ENCODE measurements at places on chromosomes 2 and 18.

DNA sequence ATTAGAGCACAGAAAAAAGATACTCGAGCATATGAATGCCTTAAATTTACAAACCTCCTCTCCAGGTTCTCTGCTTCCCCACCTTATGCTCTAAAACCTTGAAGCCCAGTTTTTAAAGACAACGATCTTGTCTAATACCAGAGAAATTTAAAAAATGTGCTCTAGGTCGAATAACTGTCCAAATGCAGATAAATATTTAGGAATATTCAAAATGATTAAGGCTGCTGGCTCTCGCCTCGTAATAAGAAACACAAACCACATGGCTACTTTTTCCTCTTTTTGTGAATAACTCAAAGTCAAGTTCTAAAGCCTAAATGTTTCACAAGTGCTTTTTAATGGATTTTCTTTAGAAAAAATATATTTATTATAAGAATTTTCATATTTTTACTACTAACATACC lies 101.3 kb downstream of the SATB2 start:
- DNase-seq, result no peak

- no peak for DNase-seq
Measured at GRCh38 chr18:48941672-48942071, 9.1 kb downstream of the SMAD7 start.

- peak; percentile 63 for DNase-seq
Measured at GRCh38 chr18:35407871-35408481, 30.8 kb upstream of the ZNF396 start.

DNA sequence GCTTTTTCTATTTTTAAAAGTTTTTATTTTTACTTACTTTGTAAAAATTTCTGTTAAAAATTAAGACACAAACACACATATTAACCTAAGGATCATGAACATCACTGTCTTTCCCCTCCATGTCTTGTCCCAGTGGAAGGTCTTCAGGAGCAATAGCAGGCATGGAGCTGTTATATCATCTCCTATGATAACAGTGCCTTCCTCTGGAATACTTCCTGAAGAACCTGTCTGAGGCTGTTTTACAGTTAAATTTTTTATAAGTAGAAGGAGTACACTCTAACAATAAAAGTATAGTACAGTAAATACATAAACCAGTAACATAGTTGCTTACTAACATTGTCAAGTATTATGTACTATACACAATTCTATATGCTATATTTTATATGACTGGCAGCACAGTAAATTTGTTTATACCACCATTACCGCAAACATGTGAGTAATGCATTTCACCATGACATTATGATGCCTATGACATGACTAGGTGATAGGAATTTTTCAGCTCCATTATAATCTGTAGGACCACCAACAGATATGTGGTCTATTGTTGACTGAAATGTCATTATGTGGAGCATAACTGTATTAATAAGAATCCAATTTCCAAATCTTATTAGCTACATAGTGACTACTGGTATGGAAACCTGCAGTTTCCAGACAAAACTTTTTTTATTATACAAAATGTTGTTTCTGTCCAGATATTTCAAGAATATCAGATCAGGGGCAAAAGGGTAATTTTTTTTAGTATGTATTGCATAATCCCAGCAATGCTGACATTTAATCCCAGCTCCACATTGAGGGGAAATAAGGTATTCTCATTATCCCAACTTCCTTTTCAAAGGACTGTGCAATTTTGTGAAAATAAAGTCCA lies 337.2 kb upstream of the SLC39A10 start:
- DNase-seq, result no peak

- no peak for DNase-seq
Measured at GRCh38 chr18:59718464-59719157, 21.4 kb upstream of the CCBE1 start.

GRCh38 chr18:74577019-74577418 lies 20.7 kb upstream of the ZNF407 start:
- DNase-seq, result no peak

DNA sequence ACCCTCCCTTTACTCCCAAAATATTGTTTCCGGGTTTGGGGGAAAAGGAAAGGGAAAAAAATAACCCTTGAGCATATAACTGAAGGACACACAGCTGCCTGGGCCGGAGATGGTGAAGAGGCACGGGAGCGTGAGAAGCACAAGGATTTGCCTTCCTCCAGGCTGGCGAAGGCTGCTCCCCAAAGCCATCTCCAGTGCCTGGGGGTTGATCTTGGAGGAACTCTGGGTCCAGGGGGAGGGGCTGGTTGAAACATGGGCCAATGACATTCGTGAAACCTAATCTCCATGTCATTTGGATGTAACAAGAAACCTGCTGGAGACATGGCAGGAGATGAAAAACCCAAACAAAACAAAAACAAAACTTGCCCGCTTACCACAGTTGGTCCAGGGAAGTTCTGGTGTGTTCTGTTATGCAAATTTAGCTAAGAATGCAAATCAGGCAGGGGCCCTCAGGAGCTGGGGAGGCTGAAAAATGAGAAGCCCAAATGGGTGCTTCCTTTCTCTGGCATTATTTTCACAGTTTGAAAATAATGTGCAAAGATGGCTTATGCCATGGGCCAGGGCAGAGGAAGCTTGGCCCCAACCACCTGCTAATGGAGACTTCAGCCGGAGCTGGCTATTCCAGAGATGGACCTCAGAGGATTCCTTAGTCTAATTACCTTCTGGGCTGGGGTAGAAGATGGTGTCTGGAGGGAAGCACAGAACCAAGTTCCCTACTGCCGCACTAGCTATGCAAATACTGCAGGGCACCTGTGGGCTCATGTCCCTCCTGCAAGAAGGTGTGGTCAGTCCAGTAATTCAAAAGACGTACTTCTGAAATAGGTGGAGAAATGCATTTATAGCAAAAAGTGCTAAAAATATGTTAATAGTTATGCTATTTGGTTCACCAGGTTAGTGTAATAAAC lies 180.9 kb downstream of the BCL2 start:
- no peak for DNase-seq

GRCh38 chr2:60707750-60708371 lies 48.2 kb upstream of the PAPOLG start:
- DNase-seq, result peak; percentile 10

DNA sequence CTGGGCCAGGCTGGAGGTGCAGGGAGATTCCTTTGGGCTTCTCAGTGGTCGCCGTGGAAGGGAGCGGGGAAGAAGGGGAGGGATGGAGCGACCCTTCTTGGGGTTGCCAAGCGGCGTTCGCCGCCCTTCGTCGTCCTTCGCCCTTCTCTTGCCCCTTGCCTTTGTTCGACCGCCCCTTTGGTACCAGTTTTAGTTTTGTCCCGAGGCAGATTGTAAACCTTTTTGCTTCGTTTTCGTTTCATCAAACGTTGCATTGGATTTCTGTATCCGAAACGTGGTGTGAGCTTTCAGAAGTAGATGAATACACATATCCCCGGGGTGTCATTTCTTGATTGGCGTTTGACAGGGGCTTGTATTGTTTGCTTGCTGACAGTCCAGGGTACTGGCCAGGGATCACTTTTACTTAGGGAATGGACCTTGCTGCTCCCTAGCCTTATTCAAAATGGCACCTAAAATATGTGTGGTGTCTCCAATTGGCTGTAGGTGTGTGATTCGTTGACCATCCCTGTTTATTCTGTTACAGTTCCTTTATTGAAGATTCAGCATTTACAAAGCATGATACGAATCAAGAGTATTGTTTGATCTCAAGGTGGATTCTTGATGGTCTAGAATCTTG lies 788 bp downstream of the USP14 start:
- DNase-seq, result no peak

DNA sequence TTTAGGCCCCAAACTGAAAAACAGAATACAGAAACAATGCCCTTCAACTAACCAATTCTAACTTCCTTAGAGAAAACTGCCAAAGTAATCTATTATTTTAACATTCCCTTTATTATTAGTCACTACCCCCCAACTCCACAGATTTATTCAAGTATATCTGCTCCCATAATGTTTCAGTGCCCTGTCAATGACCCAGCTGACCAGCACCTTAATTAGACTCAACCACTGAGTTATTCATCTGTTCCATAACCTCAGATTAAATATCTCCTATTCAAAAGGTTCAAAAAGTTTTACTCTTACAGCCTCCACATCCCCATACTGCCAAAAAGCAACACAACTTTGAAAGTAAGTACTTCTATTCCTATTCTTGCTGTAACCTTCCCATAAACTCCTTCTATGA lies 202.4 kb downstream of the EXOC6B start:
- DNase-seq, result no peak

DNA sequence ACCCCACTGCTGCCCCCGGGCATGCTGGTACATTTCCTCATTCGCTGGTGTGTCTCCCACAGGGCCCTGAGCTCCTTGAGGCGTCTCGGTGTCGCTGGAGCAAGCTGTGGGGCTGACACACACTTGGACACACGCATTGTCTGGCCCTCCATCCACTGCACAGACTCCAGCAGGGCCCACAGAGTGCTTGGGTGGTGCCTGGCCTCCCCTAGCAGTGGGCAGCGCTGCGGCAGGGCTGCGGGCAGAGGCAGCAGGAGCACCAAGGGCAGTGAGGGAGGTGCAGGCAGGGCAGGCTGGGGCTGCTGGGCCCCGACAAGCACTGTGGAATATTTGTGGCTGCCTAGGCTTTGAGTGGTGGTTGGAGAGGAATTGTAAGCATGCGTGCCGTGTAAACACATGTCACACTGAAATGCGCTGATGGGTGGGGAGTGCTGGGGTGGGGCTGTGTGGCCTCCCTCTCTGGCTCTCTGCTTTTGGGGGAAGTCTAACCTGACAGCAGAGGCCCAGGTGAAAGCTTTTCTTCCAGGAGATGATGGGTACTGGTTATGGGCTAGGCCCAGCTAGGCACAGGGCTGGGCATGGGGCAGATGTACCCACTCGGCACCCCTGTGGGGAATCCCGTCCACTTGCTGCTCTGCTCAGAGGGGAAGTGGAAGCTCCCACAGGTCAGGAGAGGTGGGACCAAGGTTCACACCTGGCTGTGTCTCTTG lies 55.5 kb upstream of the HS6ST1 start:
- DNase-seq, result no peak

DNA sequence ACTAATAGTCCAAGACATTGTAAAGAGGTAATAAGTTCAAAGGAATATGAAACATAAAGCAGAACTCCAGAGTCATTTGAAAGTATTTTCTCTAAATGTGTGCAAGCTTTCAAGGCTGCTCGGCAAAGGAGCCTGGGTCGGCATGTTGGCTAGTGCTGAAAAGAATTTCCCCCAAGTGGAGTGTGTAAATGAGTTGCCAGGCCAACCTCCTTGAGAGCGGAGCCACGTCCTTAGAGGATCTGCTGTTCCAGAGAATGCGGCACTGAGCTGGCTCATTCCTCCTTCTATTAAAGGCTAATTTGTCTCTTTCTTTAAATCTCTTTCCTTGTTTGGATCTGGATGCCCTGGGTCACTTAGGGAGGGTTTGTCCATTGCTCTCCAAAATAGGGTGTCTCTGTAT lies 127.5 kb downstream of the RDH14 start:
- DNase-seq, result no peak

GRCh38 chr2:217529271-217529670 lies 473.5 kb downstream of the TNS1 start:
- DNase-seq, result no peak

DNA sequence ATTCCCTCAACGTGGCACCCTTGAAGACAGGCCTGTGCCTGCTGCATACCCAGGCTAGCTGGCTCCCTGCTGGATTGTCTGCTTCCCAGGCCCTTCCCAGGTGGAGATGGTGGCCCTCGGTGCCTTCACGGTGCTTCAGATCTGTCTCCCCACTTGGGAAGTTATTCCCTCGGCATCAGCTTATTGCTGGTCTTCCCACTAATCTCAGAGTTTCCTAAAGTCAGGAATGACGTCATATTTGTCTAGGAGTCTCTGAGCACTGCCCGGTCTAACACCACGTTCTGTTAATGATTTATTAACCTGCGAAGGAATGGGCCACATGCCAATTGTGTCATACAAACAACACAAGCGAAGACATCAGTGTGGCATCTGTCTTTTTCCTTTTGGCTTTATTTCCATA lies 269.8 kb upstream of the ID2 start:
- DNase-seq, result no peak

DNA sequence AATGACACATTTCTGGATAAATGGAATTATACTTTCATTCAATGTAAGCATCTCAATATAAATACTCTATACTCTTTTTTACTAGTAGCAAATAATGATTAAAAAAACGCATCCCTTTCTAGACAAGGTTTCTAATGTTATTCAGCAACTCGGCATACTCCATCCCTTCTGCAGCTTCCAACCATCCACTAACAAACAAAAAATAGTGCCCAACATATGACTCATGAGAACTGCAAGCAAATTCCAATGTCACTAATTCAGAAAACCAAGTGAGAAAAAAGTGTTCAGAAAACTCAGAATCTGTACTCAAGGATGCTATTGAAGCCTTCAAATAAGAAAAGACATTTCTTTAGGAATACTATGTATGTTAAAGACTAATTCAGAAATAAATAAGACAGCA lies 140.0 kb downstream of the BAZ2B start:
- DNase-seq, result no peak

GRCh38 chr18:49819071-49819662 lies 5.8 kb upstream of the ACAA2 start:
- DNase-seq, result no peak

GRCh38 chr2:204395539-204395938 lies 149.7 kb upstream of the PARD3B start:
- no peak for DNase-seq

- peak; percentile 74 for DNase-seq
Measured at GRCh38 chr2:113156278-113157117, 17.3 kb upstream of the PSD4 start.

DNA sequence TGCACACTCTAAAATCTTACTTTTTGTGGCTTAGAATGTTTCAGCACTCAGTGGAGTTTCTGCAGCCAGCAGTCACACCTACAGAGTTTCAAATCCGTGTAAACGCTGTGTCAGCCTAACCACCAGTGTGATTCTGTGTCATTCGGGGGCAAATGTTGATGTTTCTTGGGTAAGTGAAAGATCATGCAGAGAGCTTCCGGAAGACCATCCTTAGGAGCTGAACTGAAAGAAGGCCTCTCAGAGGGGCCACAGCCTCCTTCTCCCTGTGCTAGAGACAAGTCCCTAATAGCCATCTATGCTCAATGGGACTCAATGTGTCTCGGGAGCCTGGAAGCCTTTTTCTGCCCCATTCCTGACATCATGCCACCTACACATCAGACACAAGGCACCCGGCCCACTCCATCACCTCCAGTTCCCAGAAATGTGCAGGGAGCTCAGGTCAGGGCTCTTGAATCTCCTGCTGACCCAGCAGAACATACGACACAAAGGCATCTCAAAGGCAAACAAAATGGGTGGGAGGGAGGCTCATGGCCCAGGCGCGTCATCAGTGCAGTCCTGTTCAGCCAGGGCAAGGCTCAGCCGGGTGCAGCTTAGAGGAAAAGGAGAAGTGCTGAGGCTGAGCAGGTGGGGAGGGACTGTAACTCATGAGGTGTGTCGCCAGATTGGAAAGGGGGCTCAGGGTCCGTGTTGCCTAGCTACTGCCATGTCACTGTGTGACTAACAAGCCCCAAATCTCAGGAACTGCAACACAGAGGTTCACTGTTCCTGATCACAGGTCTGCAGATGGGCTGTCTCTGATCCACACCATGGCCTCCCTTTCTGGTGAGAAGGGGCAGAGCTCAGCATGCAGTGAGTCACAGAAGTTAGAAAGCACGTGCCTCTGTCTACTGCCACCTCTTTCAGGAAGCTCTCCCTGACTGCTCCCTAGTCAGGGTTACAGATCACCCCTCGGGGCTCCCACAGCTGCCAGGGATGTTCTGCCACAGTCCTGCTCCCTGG lies 82.0 kb downstream of the SMAD7 start:
- DNase-seq, result no peak
